NCI-H524 treated with DMSO at 0.1 percent for 48 hours (cell line): ENCODE measurements at places on chromosomes 2 and 18.

DNA sequence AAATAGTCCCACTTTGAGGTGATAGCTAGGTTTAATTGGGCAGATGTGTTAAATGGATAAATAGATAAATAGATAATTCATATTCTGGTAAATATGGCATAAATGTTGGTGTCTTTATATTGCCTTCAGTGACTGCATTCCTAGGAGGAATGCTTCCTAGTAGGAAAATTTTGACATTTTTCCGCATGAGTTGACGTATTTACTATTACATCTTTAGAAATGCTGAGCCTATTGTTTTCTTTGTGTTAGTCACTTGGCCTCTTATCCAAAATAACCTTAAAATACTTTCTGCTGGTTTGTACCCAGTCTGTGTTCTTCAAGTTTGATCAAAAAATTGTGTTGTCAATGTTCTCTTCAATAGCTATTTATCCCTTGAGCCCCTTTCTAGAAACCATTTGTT is 495.6 kb upstream of the ZEB2 start:
- no peak for DNase-seq

DNA sequence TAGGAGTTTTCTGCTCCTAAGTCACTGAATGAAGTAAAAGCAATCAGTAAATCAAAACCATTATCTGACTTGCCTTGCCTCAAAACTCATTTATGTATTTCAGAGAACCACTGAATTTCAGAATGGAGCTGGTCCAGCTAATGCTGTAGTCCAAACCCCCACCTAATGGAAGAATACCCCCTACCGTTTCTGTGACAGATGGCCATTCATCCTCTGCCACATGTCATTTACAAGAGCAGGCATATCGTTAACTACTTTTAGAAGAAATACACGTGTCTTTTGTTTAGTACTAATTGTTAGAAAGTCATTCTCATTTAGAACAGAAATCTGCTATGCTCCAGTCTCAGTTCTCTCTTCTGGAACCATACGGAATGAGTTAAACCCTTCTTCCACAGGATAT is 12.8 kb upstream of the GALNT5 start:
- DNase-seq = peak; percentile 87

- no peak for DNase-seq
Observed at GRCh38 chr18:70085641-70086040, 119.8 kb downstream of the RTTN start.

DNA sequence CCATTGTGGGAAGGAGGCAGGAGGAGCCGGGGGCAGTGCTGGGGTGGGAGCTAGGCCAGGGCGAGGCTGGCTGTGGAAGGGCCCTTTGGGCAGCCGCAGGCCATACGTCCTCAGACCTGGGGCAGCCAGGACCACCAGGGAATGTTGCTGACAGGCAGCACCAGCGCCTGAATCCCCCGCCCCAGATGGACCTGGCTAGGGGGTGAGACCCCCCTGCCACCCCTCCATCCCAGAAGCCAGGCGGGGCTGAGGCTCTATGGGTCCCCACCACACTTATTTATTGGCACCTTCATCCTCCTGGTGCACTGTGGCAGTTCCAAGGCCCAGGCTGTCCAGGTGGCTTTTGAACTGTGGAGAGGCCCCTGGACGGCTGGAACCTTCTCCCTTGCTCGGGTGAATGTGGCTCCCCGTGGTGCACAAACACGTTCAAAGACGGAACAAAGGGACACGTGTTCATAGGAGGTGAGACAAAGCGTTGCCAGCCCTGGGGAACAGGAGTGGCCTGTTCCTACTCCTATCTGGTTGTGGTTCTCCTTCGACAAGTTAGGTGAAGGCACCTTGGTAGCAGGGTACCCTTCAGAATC is 35.1 kb downstream of the RAMP1 start:
- no peak for DNase-seq

DNA sequence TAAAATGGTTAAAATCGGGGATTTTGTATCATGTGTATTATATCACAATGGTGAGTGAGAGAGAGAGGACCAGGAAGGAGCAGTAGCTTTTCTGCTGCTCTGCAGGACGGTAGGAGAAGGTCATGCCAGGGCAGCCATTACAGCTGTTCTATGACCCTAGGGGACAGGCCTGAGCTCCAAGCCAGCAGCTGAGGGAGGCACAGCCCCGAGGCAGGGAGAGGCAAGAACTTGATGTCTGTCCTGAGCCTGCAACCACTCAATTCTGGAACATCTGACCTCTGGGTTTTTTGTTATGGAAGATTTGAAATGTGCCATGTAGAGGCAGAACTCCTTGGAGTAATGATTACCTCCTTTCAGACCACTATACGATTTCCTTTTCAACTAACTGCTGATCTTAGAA is 135.8 kb upstream of the SH3BP4 start:
- DNase-seq = no peak

DNA sequence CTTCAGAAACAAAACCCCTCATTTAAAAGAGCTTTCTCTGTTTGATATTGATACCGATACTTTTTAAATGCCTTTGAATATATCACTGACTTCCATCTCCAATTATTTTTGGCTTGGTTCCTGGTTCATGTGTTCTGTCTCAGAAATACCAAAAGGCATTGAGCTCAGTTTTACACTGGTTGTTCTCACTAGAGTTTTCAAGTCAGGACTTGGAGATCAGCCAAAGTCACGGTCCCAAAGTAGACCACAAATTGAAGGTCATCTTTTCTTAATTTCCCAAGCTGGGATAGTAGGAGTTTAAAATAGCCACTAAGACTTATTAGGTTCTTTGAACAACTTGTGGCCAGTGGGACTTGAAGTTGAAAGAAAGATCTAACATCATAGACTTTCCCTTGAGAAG is 24.2 kb downstream of the DHRS9 start:
- no peak for DNase-seq

DNA sequence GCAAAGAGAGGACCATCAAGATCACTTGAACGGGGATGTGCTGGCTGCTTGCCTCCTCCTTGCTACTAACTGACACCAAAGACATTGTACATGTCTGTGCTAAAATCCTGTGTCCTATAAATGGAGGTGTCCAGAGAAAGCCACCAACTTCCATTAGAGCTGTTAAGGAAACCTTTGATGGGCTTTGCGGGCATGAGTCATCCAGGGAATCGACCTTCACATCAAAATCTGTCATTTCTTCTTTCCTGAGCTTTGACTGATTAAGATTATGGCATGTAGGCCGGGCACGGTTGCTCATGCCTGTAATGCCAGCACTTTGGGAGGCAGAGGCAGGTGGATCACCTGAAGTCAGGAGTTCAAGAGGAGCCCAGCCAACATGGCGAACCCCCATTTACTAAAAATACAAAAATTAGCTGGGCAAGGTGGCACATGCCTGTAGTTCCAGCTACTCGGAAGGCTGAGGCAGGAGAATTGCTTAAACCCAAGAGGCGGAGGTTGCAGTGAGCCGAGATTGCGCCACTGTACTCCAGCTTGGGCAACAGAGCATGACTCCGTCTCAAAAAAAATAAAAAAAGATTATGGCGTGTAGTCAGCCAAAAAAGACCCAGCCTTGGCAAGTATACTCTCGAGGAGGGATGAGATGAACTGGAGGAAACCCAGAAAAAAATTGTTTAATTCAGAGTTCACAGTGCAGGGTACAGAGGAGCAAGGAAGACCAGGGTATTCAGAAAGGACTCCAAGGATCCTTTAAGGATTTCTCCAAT is 115.8 kb downstream of the CABLES1 start:
- DNase-seq = no peak

DNA sequence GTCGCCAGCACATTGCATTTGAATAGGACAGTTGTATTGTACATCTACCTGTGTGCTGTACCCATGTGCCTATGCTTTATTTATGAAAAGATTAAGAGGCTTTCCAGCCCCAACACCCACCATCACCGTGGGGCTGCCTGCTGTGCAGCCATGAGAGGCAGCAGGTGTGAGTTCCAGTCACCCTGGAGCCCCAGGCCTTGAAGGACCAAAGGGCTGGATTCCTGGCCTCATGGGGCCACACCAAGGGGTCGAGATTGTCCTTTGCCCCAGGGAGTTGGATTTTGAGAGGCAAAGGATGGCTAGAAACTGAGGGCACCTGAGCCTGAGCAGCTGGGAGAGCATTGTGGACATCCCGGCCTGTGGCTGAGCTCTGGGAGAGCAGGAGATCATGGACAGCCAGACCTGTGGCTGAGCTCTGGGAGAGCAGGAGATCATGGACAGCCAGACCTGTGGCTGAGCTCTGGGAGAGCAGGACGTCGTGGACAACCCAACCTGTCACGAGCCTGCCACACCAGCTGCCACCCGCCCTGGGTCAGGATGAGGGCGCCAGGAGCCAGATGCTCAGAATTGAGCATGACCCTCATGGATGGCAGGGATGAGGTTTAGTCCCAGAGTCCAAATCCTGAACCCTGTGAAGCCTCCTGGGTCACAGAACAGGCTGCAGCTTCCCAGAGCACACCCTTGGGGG is 182.5 kb upstream of the RAB6C start:
- DNase-seq = no peak

GRCh38 chr2:189466656-189467055 is 25.4 kb downstream of the WDR75 start:
- no peak for DNase-seq

DNA sequence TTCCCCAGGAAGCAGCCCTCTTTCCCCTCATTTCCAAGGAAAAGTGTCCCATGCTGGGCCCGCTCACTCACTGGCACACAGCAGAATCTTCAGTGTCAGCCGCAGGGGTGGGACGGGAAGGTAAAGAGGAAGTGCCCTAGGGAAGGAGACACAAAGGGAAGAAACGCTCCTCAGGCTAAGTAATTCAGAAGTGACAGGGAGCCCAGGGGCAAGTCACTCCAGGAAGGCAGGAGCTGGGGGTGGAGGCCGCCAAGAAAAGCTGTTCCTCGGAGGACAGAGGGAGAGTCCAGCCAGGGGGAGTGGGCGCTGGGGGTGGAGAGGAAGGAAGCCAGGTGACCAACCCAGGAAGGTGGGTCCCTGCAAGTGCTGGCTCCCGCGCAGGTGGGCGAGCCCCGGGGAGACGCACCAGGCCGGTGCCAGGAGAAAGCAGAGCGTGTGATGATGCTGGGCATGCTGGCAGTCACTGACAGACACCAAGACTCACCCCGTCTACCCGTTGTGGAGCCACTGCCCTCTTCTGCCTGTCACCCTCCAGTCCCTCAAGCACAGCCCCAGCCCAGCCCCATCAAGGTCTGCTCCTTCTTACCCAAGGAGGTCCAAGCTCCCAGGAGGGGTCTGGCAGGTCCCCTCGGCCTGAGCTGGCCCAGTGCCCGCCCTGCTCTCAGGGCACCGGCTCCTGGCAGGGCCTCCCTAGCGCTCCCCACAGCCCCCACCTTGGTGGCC is 21.7 kb downstream of the HDAC4 start:
- DNase-seq = no peak

GRCh38 chr2:54560146-54560881 is 104.2 kb downstream of the SPTBN1 start:
- DNase-seq = no peak

- DNase-seq = no peak
Observed at GRCh38 chr18:25233528-25234321, 118.2 kb downstream of the ZNF521 start.

DNA sequence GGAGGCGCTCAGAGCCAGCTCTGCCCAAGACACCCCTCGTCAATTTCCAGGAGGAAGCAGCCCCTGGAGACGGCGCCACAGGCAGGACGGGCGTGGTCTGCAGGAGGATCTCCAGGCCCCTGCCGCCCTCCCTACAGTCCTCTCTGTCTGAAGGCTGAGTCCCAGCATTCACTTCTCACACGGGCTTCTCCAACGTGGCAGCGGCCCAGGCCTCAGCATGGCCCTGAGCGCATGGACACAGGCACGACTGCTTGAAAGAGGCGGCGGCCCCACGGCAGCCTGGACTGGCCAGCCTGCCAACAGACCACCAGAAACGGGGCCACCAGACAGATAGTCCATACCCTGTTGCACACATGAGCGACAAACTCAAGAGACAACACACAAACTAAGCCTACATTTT is 23.3 kb downstream of the SDC1 start:
- no peak for DNase-seq

GRCh38 chr2:60294901-60295635 is 258.4 kb downstream of the BCL11A start:
- DNase-seq = no peak

- DNase-seq = no peak
Observed at GRCh38 chr18:3747176-3747973, 297.4 kb downstream of the TGIF1 start.

GRCh38 chr2:200443916-200444315 is 66.0 kb downstream of the KCTD18 start:
- no peak for DNase-seq

- no peak for DNase-seq
Observed at GRCh38 chr2:196249860-196250259, 78.5 kb upstream of the STK17B start.

- no peak for DNase-seq
Observed at GRCh38 chr18:26432651-26433424, 115.5 kb downstream of the KCTD1 start.

- no peak for DNase-seq
Observed at GRCh38 chr2:240201866-240202265, 61.4 kb upstream of the OTOS start.

DNA sequence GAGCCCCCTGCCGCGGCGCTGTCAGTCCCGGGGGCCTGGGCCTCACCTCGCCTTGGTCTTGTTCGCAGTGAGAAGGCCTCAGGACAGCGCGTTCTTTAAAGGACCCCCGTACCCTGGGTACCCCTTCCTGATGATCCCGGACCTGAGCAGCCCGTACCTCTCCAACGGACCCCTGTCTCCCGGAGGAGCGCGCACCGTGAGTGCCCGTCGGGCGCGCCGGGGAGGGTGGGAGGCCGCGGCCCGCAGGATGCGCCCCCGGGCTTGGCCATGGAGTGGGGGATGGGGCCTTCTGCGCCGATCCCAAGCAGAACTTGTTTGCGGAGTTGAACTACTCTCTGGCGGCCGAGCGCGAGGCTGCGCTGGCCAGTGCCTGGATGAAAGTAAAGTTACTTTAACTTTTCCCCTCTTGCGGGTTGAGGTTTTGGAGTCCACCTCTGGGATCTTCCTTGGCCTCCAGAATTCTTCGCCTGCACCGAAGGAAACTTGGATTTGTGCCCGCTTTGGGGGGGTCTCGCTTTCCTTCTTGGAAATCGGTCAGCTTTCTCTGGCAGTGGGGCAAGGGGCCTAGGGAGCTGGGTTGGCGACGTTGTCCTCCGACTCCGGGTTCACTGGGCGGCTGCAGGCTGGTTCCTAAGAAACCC is 1.2 kb downstream of the TCF7L1 start:
- no peak for DNase-seq

GRCh38 chr18:36372903-36373311 is 75.4 kb downstream of the FHOD3 start:
- no peak for DNase-seq

- no peak for DNase-seq
Observed at GRCh38 chr2:150526827-150527226, 39.4 kb upstream of the RND3 start.

GRCh38 chr2:238127165-238128060 is 11.1 kb upstream of the KLHL30 start:
- DNase-seq = no peak
